ENCODE measurements at places on chromosomes 7 and 10.

DNA sequence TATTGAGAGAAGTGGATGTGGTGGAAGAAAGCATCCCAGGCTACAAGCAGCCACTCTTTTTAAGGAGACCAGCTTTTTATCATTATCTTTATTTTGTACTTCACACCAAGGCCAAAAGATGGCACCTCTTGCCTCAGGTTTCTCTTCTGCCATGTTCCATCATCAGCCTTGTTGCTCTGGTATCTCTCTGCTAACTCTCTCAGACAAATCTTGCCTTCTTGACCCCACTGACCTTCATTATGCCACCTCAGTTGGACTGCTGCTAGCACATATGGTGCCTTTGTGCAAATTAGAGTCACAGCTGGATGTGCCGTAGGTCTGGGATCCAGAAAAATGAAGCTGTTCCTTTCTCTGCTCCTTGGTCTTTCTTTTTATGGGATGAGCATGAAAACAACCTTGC, 47.1 kb upstream of the DYNC1I1 start:
- no peak for DNase-seq

- no peak for DNase-seq
Measured at GRCh38 chr7:43686991-43687390, 42.3 kb downstream of the COA1 start.

DNA sequence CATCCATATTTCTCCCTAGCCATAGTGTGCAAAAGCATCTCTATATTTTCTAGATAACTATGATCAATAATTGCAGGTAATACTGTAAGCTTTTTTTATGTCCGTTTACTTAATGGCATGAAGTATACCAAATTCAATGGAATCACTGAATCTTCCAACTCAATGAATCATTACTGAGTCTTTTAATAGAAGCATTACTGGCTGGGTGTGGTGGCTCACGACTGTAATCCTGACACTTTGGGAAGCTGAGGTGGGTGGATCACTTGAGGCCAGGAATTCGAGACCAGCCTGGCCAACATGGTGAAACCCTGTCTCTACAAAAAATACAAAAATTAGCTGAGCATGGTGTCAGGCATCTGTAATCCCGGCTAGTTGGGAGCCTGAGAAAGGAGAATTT, 372.5 kb downstream of the BMPER start:
- no peak for DNase-seq

GRCh38 chr10:16867556-16867955, 50.3 kb upstream of the RSU1 start:
- no peak for DNase-seq

DNA sequence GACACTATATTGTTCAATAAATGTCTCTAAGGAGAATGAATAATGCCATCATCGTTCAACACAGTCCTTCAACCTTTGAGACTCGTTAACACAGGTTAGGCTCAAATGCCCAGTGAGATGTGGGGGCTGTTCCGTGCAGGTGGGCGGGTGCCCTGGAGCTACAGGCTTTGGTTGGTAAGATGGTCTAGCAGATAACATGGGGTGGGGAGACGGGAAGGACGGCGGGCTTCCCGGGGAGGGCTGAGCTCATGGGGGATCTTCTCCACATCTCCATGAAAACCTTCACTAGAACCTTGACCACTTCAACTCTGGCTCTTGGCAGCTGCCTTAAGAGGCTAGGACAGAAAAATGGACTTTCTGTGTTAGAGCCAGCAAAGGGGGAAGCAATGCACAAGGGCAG, 134.1 kb upstream of the TCERG1L start:
- DNase-seq, result no peak

- no peak for DNase-seq
Measured at GRCh38 chr7:144987686-144988085, 151.8 kb upstream of the TPK1 start.

DNA sequence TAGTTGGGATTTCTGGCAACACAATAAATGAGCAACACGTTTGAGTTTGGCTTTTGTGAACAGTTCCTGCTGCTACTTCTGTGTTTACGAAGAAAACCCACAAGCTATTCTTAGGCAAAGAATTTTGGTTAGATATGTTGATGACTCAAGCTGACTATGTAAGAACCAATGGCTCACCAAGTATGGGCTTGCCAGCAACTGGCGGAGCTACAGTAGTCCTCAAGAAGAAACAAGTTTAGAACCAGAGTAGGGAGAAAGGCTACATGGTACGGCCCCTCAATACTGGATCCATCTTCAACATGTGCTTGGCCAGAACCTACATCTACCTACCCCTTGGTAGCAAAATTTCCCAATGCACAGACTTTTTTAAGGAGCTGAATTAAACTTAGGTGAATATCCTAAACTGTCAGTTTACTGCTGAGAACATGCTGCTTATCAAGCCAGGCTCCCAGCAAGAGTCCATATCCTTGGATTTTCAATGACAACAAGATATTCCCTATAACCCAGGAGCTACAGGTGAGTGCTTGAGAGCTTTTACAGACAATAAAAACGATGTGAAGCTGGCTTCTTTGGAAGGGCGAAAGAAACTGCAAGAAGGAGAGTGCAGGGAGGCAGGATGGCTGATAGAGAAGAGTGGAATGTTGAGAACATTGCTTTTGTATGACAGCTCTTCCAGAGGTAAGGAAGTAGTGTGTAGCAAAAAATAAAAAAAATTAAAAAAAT, 74.3 kb upstream of the ASAH2 start:
- DNase-seq, result no peak

DNA sequence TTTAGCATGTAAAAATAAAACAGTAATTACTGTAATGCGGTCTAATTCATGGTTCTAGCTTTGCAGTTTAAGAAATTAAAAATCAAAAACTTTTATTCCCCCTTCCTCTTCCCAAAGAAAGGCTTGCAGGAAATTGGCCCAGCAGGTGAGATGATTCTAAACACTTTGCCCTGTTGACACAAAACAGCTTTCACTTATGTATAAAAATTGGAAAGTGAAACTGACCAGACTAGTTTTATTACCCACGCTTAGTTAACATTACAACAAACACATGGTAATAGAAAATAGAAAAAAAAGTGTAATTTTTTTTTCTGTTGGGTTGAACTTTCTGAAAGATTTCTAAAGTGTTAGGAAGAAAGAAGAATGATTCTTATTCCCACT, 1.2 kb upstream of the CCDC6 start:
- DNase-seq, result no peak

DNA sequence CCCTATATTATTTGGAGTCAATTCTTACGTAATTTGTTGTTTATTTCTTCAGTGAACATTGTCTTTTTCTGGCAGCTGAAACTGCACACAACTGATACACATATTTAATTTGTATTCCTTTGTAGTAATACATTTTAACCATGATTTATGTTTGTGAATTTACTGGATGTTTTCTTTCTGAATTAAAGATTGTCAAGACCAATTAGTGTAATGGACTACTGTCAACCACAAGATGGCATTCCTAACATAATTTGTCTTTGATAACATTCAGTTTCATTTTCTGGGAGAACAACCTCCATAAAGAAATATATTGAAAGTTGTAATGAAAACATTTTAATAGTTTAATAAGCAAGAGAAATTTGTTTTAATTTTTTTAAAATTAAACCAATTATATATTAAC, 10.1 kb downstream of the THNSL1 start:
- DNase-seq, result no peak

- no peak for DNase-seq
Measured at GRCh38 chr10:75916906-75917305, 485.5 kb downstream of the LRMDA start.

- DNase-seq, result no peak
Measured at GRCh38 chr10:118832241-118832651, 77.5 kb upstream of the CACUL1 start.

DNA sequence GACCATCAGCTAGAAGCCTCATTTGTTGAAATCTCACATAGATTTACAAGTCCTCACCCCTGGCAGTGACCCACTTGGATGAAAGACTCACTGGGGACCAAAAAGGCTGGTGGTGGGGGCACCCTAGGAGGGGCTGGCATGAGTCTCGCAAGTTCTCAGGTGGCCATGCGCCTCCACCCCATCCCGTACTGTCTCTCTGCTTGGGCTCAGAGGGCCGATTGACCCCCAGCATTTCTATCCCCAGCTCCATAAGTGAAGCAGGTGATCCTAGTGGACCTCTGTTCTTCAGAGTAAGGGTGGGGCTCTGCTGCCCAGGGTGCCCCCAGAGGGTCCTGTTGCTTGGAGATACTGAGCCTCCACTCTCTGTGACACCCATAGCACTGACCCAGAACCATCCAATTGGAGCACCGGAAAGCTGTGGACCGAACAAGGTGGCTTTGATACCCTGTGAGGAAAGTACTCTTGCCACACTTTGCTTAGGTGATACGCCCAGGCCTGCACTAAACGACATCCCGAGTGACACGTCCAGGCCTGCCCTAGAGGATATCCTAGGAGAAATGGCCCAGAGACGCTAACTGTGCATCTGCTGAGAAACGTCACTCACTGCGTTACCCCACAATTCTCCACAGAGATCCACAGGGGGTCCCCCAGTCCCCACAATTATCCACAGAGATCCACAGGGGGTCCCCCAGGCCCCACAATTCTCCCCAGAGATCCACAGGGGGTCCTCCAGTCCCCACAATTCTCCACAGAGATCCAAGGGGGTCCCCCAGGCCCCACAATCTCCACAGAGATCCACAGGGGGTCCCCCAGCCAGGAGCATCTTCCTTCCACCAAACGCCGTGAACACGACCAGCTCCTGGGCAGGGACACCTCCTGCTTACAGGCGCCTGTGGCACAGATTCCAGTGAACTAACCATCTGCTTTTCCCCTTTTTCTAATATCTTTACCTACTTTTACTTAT, 262.9 kb downstream of the PTPRN2 start:
- no peak for DNase-seq

DNA sequence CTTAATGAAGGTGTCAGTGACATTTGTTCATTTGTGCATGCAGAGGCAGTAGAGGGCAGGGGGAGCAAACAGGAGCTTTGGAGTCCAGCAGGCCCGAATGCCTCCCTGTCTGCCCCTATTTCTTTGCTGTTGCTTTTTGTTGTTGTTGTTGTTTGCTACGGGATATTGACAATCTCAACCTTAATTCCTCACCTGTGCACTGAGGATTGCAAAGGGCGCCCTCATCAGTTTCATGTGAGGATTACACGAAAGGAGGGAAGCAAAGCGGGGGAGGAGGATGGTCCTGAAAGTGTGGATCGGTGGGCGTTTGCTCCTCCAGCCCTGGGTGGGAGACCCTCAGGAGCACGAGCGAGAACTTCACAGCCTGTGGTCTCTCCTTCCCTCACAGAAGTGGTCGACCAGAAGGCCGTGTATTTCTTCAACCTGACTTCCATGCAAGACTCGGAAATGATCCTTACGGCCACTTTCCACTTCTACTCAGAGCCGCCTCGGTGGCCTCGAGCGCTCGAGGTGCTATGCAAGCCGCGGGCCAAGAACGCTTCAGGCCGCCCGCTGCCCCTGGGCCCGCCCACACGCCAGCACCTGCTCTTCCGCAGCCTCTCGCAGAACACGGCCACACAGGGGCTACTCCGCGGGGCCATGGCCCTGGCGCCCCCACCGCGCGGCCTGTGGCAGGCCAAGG, 9.6 kb downstream of the GDF10 start:
- DNase-seq, result no peak

DNA sequence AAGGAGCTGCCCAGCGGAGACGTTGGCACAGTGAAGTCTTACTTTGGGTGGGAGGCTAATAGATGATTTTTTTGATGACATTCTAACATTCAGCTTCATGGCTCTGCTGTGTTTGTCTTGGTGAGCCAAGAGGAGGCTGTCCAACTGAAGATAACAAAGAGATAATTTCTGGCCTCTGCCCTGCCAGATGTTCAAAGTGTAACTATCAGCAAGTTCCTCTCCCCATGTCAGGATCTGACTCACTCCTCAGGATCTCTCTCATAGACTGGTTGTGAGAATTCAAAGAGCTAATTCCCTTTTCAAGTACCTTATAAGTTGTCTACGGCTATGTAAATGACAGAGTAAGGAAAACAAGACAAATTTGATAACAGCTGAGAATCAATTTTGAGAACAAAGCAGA, 1340.9 kb downstream of the XPNPEP1 start:
- no peak for DNase-seq

DNA sequence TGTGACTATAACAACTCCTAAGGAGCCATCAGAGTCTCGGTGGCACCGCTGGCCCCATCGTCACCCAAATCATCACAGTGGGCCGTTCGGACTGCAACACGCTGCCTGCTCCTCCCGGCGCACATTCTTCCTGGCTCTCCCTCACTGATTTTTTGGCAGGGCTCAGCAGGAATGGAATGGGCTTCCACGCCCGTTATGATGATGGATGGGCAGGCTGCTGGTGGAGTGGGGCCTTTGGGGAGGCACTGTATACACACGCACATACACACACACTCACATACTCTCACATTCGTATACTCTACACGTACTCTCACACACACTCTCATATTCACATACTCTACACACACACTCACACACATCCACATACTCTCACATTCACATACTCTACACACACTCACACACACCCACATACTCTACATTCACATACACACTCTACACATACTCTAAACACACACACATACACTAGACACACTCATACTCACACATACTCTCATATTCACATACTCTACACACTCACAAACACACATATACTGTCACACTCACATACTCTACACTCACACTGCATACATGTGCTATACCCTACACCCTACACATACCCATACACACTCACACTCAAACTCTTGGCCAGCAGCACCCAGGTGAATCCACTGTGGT, 99.8 kb downstream of the KCNMA1 start:
- DNase-seq, result no peak

GRCh38 chr10:28326516-28327490, 23.9 kb upstream of the MPP7 start:
- DNase-seq, result no peak

GRCh38 chr10:96906864-96907263, 74.8 kb downstream of the LCOR start:
- DNase-seq, result no peak

DNA sequence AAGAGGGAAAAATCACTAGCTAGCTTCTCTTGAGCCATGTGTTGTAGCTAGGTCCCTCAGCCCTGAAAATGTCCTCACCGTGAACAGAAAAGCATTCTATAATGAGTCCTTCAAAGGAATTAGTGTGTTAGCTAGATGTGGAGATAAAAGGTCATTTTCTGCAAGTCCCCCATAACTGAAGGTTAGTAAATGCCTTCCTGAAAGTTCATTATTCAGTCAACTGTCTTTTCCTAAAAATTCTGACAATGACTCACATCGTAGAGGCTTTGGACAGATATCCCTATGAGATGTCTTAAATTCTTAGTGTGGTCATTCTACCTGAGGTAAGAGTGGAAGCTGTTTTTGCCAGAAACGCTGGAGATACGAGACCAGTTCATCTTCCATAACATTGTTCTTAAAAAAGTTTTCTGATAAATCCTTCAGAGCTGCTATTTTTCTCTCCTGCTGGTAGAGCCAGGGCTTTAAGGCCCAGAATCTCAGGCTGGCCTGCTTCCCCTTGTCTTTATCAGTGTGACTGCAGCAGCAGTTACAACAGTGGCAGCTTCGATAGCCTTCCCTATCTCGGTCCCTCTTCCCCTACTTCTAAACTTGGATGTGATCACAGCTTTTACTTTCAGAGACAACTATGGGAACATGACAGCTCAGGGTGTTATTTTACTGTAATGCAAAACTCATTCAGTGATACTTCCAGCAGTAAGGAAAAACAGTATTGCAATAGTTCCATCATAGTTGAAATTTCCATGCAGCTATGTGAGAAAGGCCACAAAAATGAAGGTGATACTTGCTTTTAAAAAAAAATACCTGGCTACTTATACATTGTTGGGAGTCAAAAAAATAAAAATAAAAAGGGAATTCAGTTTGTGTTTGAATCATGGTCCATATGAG, 37.3 kb upstream of the PRKAR2B start:
- no peak for DNase-seq

- no peak for DNase-seq
Measured at GRCh38 chr10:31101123-31101522, 69.5 kb upstream of the ZNF438 start.

GRCh38 chr10:43853369-43853768, 204.7 kb upstream of the ZNF32 start:
- DNase-seq, result no peak

- DNase-seq, result no peak
Measured at GRCh38 chr7:1123715-1124114, 35.8 kb downstream of the GPER1 start.

Measured in activated CD8-positive, alpha-beta memory T cell treated with anti-CD3 and anti-CD28 coated beads for 48 hours (primary cell).